ENCODE measurements at places on chromosomes 3 and 15. TPM values are rescaled to one million over a fixed set of nuclear protein-coding genes. Genes with fewer than 3 reads are reported as not detected.

The PPP1R14D gene
- total RNA-seq, result not detected

The ISLR gene
- not detected for total RNA-seq

The GPR176 gene
- not detected for total RNA-seq

The SIAH2 gene
- 31.5 TPM for total RNA-seq

The ARIH1 gene
- total RNA-seq, result 112 TPM

The OR5K2 gene
- total RNA-seq, result not detected

The ETV5 gene
- total RNA-seq, result 0.16 TPM

The HTR3E gene
- not detected for total RNA-seq

The SLC6A1 gene
- not detected for total RNA-seq

The CDCP1 gene
- 21.8 TPM for total RNA-seq

The SERINC4 gene
- 0.23 TPM for total RNA-seq

The KBTBD8 gene
- 8.0 TPM for total RNA-seq

The DPPA2 gene
- total RNA-seq, result not detected

The RNF168 gene
- total RNA-seq, result 40.9 TPM

The GOLGA6C gene
- not detected for total RNA-seq

The SLC27A2 gene
- 30.0 TPM for total RNA-seq

The MINAR1 gene
- total RNA-seq, result 0.95 TPM

Data from T-helper 2 cell treated with Interferon-gamma antibody and Interleukin-4, amounts not matched to agents 100 ng/mL and 5 ng/mL, for 36 hours (primary cell).